NCI-H2081 treated with DMSO at 0.1 percent for 48 hours (cell line): ENCODE measurements at places on chromosomes 4 and X.

DNA sequence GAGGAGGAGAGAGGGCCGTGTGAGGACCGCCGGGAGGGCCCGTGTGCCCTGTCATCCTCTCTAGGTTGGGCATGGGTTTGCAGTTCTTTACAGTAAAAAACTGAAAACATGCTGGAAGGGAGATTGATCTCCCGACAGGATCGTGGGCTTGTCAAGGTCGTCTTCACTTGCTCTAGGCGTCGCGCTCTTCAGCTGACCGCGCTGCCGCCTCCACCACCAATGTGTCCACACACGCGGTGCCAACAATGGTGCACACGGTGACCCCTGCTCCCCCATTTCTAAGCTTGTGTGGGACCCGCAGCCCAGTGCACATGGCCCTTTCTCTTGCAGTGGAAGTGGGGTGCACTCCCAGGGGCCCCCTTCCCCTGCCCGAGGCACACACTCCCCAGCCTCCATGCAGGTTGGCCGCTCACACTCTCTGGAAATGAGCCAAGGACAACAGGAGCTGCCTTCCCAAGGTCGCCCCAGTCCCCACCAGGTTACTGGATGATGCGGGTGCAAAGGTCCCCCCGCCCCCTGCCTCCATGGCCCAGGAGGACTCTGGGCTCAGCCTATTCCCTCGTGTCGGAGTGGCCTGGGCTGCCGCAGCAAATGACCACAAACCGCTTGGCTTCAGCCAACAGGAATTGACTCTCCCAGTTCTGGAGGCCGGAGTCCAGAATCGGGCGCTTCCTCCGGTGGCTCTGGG lies 1.7 kb upstream of the ZFP92 start:
- no peak for DNase-seq

DNA sequence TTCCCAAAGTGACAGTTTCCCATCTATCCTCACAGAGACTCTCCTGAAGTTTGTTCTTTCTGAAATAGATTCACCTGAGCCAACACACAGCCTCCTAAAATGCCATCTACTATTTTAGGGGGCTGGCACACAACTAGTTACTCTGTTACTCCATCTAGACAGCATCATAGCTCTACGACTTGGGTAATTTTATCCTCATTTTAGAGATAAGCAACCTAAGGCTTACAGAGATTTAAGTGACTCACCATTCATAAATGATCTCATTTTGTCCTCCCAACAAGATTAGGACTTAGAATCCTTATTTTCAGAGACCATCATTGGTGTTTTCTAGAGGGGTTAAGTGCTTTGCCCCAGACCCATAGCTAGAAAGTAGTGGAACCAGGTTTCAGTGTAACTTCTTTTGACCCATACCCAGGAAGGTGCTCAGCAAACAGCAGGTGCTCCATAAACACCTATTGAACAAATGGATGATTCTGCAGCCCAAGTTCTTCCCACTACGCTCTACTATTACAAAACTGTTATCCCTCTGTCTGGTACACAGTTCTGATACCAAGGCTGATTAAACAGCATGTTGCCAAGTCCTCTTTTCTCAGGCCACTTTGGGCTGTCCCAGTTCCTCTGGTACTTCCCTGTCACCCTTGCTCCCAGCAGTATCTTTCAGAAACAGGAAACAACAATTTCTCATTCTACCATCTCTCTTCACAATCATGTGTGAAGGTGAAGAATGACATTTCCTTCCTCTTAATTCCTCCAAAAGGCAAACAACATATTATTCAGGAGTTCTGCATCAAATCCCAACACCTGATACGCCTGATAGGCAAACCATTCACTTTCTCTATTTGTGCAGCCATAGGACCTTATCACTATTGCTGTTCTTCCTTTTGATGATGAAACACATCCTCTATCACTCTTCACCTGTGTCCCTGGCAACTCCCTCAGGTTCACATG lies 304.7 kb upstream of the TAPT1 start:
- DNase-seq = no peak

- DNase-seq = no peak
Measured at GRCh38 chr4:40682290-40683101, 52.8 kb upstream of the RBM47 start.

- DNase-seq = no peak
Measured at GRCh38 chr4:9999956-10000561, 21.2 kb downstream of the SLC2A9 start.

- DNase-seq = no peak
Measured at GRCh38 chr4:184459413-184459812, 14.9 kb downstream of the IRF2 start.

DNA sequence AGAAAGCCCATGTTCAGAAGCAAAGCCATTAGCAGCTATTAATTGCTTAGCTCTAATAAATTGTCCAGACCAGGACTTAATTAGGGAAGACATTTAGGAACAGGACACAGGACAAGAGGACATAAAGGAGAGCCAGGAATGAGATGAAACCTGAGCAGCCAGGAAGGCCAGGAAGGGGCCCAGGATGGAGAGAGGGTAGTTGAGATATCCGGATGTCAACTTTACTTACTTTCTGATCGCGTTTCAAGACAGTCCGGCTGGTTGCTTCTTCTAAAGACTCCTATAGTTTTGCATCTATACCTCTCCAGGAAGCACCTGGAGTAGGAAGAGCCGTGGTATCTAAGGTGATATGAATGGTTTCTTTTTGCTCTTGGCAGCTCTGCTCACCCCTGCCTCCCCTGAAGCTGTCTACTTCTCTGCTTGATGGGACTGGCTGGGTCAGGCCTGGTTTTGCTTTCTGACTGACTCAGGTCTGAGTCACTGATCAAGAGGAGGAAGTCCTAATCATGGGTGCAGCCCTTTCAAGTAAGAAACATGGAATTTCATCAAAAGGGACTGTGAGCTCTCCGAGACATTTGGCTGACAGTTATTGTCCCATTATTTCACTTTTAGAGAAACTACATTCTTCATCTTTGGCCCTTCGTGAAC lies 733.3 kb downstream of the RPA4 start:
- no peak for DNase-seq

DNA sequence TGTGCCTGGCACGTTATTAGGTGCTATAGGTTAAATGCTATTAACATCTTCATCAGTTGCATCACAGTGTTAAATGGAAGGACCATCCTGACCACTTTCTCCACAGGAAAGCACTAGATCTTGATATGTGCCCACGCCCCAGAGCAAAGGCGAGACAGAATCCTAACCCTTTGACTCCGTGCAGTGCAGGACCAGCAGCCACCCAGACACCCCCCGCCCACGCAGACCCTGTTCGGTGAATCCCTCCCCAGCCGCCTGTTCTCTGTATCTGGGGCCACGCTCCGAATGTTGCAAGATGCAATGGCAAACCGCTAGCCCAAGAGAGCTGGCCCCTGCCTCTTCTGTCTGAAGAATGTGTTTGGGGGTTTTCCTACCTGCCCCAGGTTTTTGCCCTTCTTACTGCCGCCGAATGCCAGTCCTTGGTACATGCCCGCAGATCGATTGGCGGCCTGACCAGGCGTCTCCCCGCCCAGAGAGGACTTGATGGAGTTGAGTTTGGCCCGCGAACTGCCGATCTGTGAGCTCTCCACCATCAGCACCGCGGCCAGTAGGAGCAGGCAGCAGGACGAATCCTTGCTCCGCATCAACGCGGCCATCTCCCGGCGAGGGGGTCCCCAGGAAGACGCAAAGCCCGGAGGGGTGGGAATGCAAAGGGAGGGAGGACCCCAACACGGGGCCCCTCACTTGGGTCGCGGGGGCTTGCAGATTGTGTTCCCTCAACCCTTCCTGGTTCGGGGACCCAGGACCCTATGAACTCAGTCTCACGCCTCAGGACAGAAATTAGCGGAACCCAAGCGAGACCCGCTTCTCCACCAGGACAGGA lies 906 bp downstream of the DKK2 start:
- DNase-seq = no peak
